CD4-positive, alpha-beta memory T cell (primary cell): ENCODE measurements at places on chromosomes 3 and 15. TPM values are rescaled to one million over a fixed set of nuclear protein-coding genes. Genes with fewer than 3 reads are reported as not detected.

Gene BCL6
- 31.4 TPM for total RNA-seq

Gene CPNE4
- total RNA-seq = not detected

Gene IQSEC1
- 82.0 TPM for total RNA-seq

DNA sequence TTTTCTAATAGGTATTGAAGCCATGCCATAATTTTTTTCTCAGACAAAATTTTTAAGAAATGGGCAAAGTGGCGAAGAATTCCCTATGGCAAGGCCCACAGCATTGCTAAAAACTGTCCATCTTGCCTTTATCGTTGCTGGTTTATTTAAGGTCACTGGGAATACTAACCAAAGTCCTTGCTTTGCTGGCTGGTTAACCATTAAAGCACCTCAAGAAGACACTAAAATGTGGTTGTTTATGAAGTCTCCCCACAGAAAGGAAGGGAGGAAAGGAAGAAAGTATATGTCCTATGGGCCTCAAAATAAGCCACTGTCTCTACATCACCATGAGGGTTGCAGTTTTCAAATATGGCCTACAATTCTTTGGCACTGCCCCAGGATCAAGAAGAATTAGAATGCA lies 13.2 kb downstream of the SH3BP5 start:
- no peak overlapping the region for H3K4me3 ChIP-seq
- no peak for DNase-seq
- H3K27me3 ChIP-seq = no peaks in the 10 kb centered on the region
- peaks cover 88% of the 10 kb centered on the region for H3K4me1 ChIP-seq
- H3K36me3 ChIP-seq = no peaks in the 10 kb centered on the region

DNA sequence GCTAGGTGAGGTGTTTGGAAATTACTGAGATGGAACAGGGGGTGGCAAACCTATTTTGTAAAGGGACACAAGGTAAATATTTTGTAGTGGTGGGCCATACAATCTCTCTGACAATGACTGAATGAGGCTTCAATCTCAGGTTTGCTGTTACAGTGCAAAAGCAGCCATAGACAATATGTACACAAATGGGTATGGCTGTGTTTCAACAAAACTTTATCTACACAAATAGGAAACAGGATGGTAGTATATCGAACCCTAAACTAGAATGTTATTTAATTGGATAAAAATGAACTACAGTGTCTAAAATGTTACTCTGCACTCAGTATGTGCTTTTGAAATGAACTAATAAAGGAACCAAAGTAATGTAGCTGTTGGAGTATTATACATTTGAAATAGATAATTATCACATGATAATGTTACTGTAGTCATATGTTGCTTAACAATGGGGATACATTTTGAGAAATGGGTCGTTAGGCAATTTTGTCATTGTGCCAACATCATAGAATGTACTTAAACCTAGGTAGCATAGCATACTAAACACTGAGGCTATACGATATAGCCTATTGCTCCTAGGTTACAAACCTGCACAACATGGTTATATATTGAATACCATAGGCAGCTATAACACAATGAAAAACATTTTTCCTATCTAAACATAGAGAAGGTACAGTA lies 495.2 kb upstream of the TBL1XR1 start:
- no peaks in the 10 kb centered on the region for H3K27me3 ChIP-seq
- DNase-seq = no peak
- no peaks in the 10 kb centered on the region for H3K36me3 ChIP-seq
- H3K4me3 ChIP-seq = no peak overlapping the region
- no peak overlapping the region for H3K27ac ChIP-seq
- no peaks in the 10 kb centered on the region for H3K4me1 ChIP-seq

DNA sequence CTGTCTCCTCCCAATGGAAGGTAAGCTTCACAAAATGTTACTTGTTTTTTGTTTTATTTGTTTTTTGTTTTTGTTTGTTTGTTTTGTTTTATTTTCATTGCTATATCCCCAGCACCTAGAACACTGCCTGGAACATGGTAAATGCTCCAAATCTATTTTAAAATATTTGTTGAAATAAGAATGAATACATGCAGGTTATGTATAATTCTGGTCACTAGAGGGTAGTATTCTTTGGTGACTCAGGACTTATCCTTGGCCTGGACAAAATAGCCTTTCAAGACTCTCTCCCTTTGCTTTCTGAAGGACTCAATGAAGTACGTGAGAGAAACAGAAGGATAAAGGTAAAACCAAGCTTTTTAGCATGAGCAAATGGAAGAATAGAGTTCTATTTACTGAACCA lies 46.9 kb upstream of the PPP2R3A start:
- no peaks in the 10 kb centered on the region for H3K27me3 ChIP-seq
- no peak overlapping the region for H3K4me3 ChIP-seq
- H3K4me1 ChIP-seq = no peaks in the 10 kb centered on the region
- no peaks in the 10 kb centered on the region for H3K36me3 ChIP-seq
- DNase-seq = no peak

DNA sequence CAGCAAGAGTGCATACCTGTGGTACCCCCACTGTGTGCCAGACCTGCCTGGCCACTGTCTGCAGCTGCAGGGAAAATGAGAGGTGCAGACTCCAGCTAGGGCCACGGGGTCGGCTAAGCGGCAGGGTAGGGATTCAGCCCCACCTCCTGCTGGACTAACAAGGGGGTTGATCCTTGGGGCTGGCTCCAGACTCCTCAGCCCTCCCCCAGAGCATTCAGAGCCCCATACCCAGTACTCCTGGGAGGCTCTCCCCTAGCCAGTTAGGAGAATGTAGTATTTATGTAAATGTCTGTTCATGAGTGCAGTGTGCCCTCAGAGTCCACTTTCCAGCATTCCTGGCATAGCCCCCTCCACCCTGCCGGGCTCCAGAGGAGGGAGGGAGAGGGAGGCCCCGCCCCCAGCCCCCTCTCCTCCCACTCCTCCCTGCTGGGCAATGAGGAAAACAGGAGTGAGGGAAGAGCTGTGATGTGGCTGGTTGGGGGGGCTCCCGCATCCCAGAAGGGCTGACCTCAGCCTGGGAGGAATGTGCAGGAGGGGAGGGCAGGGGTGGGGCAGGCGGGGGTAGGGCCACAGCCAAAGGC lies 4.5 kb upstream of the SEMA3B start:
- no peak for DNase-seq
- no peak overlapping the region for H3K27ac ChIP-seq
- H3K4me1 ChIP-seq = peaks cover 11% of the 10 kb centered on the region

- H3K36me3 ChIP-seq = no peaks in the 10 kb centered on the region
- no peak overlapping the region for H3K27ac ChIP-seq
- H3K4me1 ChIP-seq = no peaks in the 10 kb centered on the region
- no peak overlapping the region for H3K4me3 ChIP-seq
Observed at GRCh38 chr15:82790321-82790720, 15.5 kb downstream of the FSD2 start.

- no peak for DNase-seq
- no peak overlapping the region for H3K4me3 ChIP-seq
- H3K27ac ChIP-seq = no peak overlapping the region
- no peaks in the 10 kb centered on the region for H3K27me3 ChIP-seq
Observed at GRCh38 chr3:65674226-65674625, 364.5 kb downstream of the MAGI1 start.

- no peak overlapping the region for H3K4me3 ChIP-seq
- no peak for DNase-seq
- H3K27me3 ChIP-seq = no peaks in the 10 kb centered on the region
- no peaks in the 10 kb centered on the region for H3K4me1 ChIP-seq
- H3K27ac ChIP-seq = no peak overlapping the region
Observed at GRCh38 chr3:62587579-62588031, 214.3 kb upstream of the FEZF2 start.

GRCh38 chr3:32455609-32456428 lies 46.8 kb downstream of the CMTM6 start:
- H3K4me1 ChIP-seq = peaks cover 71% of the 10 kb centered on the region
- peaks cover 20% of the 10 kb centered on the region for H3K36me3 ChIP-seq
- peak; percentile 62 for DNase-seq
- H3K27me3 ChIP-seq = no peaks in the 10 kb centered on the region
